Stimulated activated CD8-positive, alpha-beta memory T cell treated with anti-CD3 and anti-CD28 coated beads, Interleukin-7, amount 100 ng/mL, for 48 hours (primary cell): ENCODE measurements at places on chromosomes 2 and 18.
A peak's percentile ranks its signal among the peaks of the same experiment; 100 is the strongest.

- no peak for DNase-seq
These were observed 35.2 kb downstream of the MTHFD2 start for GRCh38 chr2:74233648-74234047.

DNA sequence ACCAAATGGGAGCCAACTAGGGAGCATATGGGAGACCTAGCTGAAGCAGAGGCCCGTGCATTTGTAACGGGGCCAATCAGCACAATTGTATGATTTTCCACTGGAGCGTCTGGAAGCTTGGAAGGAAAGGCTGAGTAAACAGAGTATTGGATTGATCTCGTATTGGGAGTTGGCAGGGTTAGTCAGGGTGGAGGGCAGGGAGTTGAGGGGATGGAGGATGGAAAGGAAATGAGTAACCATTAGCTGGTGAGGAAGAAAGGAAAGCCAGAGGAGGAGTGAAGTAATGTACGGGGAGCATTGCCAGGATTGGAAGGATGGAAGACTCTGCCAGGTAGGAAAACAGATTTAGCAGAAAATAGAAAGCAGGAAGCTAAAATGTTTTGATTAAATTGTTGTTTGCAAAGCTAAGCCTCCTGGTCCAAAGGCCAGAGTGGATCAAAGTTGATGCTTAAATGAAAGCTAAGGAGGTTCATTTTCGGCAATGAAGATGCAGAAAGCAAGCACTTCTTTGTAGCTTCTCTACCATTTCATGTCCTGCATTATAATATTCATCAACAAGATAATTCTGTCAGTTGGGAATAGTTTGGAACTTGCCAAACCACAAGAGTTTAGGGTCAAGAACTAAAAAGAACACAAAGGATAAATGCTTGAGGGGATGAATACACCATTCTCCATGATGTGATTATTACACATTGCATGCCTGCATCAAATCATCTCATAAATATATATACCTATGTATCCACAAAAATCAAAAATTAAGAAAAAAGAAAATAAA, 75.6 kb upstream of the TTN start:
- DNase-seq: no peak

DNA sequence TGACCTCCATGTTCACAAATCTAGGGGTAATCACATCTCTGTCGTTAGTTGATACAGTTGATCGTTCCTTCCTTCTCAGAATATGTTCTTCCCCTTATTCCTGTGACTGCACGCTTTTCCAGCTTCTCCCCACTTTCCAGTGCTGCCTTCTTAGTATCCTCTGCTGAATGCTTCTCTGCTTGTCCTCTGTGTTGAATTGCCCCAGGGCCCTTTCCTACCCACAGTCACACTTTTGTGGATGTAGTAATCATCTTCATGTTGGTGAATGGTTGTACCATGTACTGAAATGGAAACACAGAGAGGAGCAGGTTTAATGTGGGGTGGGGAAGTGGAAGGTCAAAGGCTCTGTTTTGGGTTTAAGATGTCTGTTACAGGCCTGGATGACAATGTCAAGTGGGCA, 47.2 kb downstream of the EML6 start:
- no peak for DNase-seq

- no peak for DNase-seq
These were observed 13.1 kb downstream of the PIEZO2 start for GRCh38 chr18:11136241-11136640.

- DNase-seq: no peak
These were observed 99.4 kb downstream of the CBLN2 start for GRCh38 chr18:72444798-72445155.

- DNase-seq: peak; percentile 22
These were observed 2.5 kb upstream of the CNDP2 start for GRCh38 chr18:74493689-74494088.

DNA sequence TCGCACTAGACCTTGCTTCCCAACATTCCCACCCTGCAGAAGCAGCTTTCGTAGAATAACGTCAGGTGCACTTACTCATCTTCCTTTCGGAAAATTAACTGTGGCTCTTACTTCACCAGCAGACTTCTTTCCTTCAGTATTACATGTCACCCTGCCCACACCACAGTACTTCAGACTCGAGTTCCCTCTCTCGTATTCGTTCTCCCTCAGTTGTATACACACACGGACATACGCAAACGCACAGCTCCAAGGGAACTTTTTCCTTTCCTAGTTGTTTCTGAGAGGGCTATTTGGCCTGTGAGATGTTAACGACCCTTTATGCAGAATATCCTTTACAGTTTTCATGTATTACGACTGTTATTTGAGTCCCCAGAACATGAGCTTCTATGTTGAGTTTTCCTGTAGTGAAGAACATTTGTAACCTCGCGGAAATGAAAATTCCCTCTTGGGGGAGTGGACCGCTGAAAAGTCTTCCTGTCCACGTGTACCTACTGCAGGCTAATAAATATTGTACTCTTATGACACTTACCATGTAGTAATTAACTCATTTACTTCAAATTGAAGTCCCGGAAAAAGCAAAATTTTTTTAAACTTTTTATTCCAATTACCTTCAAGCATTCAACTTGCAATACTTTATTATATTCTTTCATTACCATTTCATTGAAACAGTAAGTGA, 908 bp downstream of the ERLEC1 start:
- DNase-seq: no peak

- no peak for DNase-seq
These were observed 12.6 kb downstream of the KLHL23 start for GRCh38 chr2:169746240-169746639.

DNA sequence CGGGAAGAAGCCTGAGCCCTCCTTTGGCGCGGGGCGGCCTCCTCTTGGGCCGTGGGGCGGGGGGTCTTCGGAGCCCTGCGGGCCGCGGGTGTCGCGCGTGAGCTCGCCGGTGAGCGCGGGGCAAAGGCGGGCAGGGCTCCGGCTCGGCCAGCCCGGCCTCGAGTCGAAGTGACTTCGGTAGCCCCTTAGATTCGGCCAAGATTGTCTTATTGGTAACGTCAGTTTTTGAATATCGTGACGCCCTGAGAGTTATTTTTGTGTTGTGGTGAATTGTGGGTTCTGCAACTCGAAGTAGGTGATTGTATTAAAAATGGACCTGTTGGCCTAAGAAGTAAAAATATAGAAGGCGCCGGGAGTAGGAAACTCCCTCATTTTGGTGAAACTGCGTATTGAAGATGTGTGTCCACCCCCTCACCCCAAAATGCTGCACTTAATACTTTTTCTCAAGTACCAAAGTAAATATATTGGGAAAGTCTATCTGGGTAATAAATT, 669 bp downstream of the MARCHF7 start:
- no peak for DNase-seq

DNA sequence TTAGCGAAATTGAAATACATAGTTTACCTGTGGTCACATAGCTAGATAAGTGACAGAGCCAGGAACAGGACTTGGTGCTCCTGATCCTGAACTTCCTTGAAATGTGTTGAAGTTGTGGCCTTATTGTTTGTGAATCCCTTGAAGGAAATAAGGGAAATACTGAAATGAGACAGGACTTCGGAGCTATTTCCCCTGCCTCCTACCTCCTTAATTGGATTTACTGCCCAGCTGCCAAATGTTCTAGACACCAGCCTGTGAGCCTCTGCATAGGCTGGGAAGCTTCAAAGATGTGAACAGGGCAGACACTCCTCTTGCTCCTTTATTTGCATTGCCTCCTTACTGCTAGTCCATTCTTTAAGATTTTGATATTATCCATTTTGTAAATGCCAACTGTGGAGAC, 135.2 kb downstream of the PRPF40A start:
- DNase-seq: no peak

- no peak for DNase-seq
These were observed 45.5 kb upstream of the INPP4A start for GRCh38 chr2:98399140-98399539.

GRCh38 chr2:193895226-193895625, 1700.5 kb upstream of the TMEFF2 start:
- no peak for DNase-seq

DNA sequence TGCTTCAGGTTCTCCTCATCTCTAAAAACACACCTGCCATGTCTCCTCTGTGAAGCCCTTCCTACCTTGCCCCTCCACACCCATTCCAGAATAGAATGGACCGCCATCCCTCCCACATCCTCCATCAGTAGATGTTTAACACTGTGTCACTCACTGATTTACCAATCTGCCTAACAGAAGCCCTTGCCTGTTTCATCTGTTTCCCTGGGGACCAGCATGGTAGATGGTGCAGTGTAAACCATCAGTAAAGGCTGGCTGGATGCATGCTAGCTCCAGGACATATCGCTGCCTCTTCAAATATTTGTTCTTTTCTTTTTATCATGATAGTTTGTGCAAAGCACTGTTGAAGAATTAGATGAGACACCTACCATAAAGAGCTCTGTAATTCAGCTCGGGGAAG, 271.4 kb downstream of the PIEZO2 start:
- DNase-seq: no peak

GRCh38 chr2:164913640-164914350, 41.5 kb downstream of the SLC38A11 start:
- no peak for DNase-seq

DNA sequence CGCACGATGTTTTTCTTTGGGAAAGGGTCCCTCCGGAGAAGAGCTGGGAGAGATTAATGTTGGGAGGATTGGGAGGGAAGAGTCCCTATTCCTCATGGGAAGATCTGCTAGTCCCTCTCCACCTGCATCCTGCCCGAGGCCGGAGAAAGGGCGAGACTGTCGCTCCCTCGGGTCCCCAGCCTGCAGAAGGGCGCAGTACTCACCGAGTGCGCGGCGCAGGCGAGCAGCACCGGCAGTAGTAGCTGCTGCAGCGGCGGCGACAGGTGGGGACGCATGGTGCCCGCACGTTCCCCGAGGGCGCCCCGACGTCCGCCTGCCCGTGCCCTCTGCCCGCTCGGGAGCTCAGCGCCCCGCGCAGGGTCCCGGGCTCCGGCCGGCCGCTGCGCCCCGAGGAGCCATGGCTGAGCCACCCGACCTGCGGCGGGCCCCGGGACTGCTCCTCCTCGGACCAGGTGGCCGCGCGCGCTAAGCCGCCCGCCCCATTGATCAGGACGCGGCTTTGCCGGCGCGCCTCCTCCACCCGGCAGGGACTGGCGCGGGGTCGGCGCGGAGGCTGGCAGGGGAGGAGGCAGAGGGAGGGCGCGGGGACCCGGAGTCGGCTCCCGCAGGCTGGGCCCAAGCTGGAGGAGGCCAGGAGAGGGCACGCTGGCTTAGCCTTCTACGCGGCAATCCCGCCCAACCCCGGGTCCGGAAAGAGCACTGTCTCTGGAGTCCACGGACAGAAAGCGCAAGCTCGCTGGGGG, at the start of gene SCTR:
Gene SCTR, minus strand, starts transcription at position 532 of the 743 bp plus-strand sequence. Its CDS starts 257 bp downstream, at position 275.
- DNase-seq: no peak

DNA sequence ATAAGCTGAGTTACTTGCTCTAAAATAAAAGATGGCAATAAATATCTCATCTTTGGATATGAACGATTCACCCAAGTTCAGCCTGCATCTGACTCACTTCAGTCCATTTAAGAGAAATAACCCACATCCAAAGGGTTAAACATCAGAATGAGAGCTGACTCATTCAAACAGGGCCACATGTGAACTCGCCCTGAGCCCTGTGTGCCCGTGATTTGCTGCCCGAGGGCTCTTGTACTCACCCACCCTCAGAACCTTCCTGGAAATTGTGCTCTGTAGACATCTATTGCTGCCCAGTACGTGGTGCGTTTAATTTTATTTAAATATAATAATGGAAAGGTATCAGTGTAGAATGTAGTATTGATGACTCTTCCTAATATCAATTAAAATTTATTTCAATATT, 66.9 kb upstream of the RBM44 start:
- peak; percentile 66 for DNase-seq

- no peak for DNase-seq
These were observed 2.3 kb downstream of the ASAP2 start for GRCh38 chr2:9208875-9209274.

DNA sequence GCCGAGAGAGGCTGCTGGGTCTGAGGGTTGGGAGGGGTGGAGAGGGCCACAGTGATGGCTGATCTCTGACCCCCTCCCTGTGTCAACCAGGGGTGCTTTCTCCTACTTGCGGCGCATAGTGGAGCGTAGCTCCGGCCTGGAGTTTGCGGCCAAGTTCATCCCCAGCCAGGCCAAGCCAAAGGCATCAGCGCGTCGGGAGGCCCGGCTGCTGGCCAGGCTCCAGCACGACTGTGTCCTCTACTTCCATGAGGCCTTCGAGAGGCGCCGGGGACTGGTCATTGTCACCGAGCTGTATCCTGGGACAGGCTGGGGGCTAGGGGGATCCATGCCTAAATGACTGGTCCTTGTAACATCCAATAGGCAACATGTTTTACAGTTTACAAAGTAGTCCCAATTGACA, 20.9 kb upstream of the GMPPA start:
- no peak for DNase-seq

DNA sequence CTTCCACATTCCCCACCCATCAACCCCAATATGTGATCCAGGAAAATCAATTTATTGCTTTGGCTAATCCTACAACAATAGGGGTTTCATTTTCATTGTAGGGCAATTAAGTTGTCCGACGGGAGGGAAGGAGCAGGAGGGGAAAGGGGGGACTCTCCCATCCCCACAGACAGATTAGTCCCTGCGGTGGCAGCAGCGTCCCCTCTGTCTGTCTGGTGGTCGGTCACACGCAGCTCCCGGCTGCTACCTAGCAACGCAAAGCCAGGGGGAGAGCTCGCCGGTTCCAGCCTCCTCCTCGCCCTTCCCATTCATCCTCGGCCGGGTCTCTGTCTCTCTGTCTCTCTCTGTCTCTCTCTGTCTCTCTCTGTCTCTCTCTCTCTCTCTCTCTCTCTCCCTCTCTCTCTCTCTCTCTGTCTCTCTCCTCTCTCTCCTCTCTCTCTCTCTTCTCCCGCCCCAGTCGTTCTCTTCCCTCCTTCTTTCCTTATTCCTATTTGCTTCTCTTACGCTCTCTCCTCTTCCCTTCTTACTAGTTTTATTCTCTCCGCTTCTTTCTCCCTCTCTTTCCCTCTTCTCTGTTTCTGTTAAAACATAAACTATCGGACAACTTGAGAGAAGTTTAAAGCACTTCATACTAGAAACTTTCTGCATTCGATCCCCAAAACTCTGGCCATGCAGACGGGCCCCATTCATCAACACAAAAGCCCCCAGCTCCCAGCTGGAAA, 1.2 kb downstream of the LRP2 start:
- no peak for DNase-seq

GRCh38 chr2:68463287-68463877, 3.7 kb downstream of the FBXO48 start:
- no peak for DNase-seq

GRCh38 chr2:128028668-128029054, 802 bp upstream of the SAP130 start:
- no peak for DNase-seq
